T-helper 2 cell (primary cell): ENCODE measurements at places on chromosomes 1 and 21.

GRCh38 chr1:177950506-177950905 lies 19.4 kb downstream of the SEC16B start:
- no peak for DNase-seq

DNA sequence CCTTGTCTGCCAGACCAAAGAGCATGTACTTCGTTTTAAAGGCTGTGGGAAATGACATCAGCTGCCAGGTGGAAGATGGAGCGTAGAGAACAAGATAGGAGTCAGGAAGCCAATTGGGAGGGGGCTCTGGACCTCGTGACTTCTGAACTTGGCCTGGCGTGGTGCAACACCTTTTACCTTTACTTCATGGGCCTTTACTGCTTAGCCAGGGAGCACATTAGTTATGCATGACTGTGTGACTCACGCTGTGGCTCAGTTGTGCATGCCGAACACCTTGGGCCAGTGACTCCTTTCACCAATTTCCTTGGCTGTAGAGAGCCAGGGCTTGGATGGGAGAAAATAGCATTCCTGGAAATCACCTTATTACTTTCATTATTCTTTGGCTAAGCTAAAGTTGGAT lies 7.2 kb downstream of the XCL1 start:
- DNase-seq: no peak

GRCh38 chr1:224592636-224593582 lies 23.2 kb upstream of the CNIH3 start:
- DNase-seq: no peak

DNA sequence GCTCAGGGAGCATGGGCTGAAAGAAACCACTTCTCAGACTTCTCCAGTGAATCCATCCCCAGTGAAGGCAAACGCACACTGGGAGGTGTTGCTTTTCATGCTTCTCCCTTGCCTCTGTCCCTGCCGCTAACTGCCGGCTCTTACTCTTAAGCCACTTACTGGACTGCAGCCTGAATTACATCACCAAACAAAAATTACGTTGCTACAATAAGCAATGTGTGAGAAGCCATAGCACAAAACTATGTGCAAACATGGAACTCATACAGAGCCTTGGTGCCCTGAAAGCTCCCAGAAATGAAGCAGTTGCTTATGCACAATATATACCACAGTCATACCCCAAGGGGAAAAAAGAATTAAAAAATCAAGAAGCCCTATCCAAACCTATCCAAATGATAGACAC lies 375.2 kb downstream of the KCNH1 start:
- DNase-seq: no peak

DNA sequence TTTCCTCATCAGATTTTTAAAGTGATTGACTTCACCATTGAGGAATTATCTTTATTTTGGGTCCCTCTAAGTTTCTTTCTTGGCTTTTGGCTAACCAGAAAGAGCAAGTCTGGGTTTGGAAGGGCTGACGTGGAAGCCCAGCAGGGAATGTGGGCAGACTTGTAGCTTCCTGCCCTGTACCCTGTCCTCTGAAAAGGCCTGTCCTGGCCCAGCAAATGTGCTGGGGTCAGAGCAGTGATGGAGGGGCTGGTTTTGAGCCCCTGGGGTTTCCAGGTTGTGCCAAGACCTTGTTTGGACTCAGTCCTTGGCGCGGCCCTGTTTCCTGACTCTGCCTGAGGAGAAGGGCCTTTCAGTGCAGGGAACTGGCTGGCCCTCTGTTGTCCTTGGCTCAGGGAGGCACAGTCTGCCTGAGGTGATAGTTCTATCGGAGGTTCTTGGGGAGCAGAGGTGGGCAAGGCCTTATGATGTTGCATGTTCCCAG lies 72.1 kb downstream of the UCK2 start:
- no peak for DNase-seq

GRCh38 chr1:51336004-51336403 lies 5.6 kb upstream of the TTC39A start:
- DNase-seq: no peak

- peak; percentile 86 for DNase-seq
Measured at GRCh38 chr1:1200876-1201810, 5.2 kb downstream of the TNFRSF18 start.

- DNase-seq: no peak
Measured at GRCh38 chr1:200380589-200381021, 29.2 kb downstream of the ZNF281 start.

DNA sequence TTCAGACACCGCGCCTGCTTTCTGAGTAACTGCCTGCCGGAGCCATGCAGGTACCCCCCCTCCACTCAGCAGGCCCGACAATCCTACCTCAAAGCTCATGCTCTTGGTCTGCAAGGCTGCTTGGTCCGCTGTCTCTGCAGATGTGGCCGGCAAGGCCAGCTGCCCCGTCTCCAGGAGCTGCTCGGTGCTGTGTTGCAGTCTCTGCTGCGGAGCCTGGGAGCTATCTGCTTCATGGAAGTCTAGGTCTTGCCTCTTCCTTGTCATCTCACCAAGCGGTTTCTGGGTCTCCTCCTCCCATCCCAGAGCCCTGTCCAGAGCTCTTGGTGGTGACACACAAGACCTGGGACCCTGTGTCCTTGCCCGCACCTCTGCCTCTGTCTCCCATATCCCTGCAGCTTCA lies 24.0 kb upstream of the GNPAT start:
- DNase-seq: no peak

DNA sequence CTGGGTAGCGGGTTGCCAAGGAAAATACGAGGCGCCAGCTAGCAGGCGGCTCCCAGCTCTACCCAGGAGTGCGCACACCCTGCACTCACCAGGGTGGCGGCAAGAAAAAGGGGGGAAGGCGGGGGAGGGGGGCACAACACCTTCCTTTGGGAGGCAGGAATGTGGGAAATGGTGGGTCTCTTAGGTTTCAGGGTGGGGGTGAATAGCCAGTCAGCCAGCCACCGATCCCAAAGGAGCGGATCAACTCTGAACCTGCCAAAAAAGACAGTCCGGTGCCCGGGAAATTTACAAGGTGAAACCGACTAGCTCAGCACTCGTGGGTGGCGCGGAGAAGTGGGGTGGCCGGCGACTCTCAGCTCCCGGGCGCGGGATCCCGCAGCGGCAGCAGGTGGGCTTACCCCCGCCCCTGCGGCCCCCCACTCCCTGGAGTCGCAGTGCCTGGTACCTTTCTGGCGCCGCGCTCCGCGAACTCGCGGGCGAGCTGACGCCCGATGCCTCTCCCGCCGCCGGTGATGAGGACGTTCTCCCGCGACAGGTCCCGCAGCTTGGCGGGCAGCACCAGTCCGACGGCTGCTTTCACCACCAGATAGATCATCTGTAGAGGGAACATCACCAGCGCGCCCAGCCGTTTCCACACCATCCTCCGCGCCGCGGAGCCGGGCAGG lies 1.2 kb downstream of the DHRS3 start:
- no peak for DNase-seq

DNA sequence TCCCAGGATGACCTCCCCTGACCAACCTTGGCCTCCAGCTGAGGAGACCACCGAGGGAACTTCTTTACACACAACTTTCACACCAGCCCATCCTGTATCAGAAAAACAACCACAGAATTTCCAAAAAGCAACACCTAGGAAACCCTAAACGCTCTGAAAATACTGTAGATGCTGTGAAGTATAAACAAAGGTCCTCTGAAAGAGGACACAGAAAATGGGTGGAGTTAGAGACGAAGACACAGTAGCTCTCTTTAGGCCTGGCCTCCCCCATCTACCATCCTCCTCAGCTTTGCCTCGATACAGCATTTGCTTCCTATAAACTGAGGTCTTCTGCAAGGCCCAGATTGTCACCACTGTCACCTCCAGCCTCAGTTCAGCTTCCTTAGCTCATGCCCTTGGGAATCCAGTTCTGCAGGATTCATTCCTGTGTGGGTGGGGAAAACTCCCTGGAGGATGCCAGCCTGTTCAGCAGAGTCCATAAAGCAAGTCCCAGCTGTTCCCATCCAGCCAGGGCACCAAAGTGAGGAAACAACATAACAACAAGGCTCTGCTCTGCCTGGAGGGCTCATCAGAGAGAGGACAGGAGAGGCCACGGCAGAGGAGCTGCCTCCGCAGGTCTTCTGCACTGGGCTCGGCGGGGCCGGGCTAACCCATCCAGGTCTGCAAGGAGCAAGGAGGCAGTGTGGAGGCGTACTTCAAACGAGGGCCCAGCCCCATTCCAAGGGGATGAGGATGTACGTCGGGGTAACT lies 15.0 kb downstream of the PIK3C2B start:
- no peak for DNase-seq

DNA sequence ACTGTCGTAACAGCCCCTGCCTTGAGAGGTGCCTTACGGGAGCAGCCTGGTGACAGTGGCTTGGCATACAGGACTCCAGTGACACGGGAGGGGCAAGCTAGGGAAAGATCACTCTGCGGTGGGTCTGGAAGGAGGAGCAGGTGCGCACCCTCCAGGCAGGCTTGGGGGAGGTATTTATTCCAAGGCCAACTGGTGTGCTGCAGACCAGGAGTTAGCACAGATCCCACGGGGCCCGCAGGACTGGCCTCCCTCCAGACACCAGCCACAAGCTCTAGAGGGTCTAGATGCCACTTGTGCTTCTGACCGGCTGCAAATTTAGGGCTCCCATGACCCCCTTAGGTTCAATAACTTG lies 22.1 kb downstream of the PSEN2 start:
- DNase-seq: no peak

DNA sequence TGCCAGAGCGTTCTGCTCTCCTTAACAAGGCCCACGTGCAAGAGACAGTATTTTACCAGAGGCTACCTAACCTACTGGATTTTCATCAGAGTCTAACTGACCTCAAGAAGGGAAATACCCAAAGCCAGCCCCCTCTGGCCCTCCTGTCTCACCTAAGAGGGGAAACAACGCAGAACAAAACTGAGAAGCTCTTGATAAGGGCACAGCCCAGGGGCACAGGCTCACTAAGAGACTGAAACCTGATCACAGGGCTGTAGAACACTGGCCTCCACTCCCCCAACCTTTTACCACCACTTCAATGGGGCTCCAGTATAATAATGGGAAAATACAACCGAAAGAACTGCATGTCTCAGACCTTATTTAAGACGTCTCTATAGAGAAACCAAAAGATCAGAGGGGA lies 449.5 kb upstream of the CAMK1G start:
- DNase-seq: no peak

- no peak for DNase-seq
Measured at GRCh38 chr1:164565357-164565756, 6.4 kb downstream of the PBX1 start.

DNA sequence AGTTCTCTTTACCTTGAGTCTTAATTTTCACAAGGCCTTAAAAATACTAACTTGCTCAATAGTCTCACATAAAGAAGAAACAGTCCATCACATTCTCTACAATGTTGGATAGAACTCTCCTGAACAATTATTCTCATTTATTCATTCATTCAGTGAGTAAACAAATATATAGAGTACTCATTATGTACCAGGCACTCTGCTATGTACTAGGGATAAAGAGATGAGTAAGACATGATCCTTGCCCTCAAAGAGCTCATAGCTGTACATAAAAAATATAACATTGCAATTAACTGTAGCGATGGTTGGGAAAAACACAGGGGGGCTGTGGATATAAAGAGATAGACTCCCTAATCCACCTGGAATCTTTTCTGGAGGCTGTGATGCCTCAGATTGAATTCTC lies 586.9 kb upstream of the BEND5 start:
- DNase-seq: no peak

- no peak for DNase-seq
Measured at GRCh38 chr1:163970699-163971098, 588.3 kb upstream of the PBX1 start.

DNA sequence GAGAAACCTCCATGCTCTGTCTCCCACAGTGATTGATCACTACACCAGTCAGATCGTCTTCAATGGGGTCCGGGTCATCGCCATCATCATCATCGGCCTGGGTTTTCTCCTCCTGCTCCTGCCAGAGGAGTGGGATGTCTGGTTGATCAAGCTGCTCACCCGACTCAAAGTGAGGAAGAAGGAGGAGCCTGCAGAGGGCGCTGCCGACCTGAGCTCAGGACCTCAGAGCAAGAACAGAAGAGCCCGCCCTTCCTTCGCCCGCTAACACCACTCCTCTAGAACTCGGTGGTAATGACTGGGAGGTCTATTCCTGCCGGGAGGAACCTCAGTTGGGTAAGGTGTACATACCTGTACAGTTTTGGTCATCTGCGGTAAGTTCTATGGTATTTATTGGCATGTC lies 50.3 kb upstream of the COA6 start:
- peak; percentile 44 for DNase-seq
